ENCODE measurements at places on chromosomes 3 and 15. TPM values are rescaled to one million over a fixed set of nuclear protein-coding genes. Genes with fewer than 3 reads are reported as not detected.

The STAC gene
- not detected for total RNA-seq

The KBTBD12 gene
- 2.3 TPM for total RNA-seq

The ARL6IP5 gene
- total RNA-seq = 51.0 TPM

The ZNF80 gene
- total RNA-seq = not detected

The PPM1L gene
- 13.0 TPM for total RNA-seq

The ERICH6 gene
- not detected for total RNA-seq

The TRAIP gene
- 8.3 TPM for total RNA-seq

The C3orf85 gene
- total RNA-seq = 174 TPM

The CNTN4 gene
- total RNA-seq = 31.1 TPM

The STRC gene
- 0.35 TPM for total RNA-seq

The RTP1 gene
- not detected for total RNA-seq

The AHSG gene
- total RNA-seq = not detected

The CCK gene
- not detected for total RNA-seq

The FOXL2 gene
- not detected for total RNA-seq

All from Peyer's patch (tissue), 4 donors.